ENCODE measurements at places on chromosomes 3 and 15. TPM values are rescaled to one million over a fixed set of nuclear protein-coding genes. Genes with fewer than 3 reads are reported as not detected.

- no peaks in the 10 kb centered on the region for H3K27me3 ChIP-seq
- no peaks in the 10 kb centered on the region for H3K4me1 ChIP-seq
- no peak overlapping the region for H3K4me3 ChIP-seq
- no peak overlapping the region for H3K27ac ChIP-seq
Observed at GRCh38 chr15:79170256-79170664, 79.7 kb upstream of the RASGRF1 start.

DNA sequence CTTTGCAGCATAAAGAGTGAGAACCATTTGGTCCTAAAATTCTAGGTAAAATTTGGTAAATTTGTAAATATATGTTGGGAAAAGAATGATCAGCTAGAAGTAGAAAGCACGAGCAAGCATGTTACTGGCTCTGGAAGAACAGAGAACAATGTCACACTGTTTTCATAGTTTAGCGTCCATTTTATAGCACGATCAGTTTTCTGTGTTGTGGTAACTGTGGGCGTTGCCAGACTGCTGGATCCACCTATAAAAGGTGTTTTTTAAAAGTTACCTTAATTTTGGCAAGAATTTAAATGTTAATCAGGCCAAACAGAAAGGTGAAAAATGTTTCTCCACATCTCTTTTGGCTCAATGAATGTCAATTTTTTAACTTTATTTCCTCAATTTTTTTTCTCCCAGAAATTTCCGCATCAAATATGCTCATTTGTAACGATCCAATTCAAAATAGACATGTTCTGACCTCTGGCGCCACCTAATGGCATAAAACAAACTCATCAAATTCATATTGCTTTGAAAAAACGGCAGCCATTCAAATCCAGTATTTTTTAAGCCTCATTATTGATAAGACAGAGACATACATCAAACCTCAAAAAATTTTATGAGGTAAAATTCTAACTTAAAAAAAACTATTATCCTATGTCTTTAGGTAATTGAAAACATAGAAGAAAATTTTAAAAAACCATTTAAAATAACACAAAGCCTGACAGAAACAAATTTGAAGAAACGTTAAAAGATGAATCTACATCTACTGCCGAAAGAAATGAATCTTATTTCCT is 5.5 kb upstream of the GP5 start:
- no peaks in the 10 kb centered on the region for H3K27me3 ChIP-seq
- H3K4me3 ChIP-seq: no peak overlapping the region
- peaks cover 6% of the 10 kb centered on the region for H3K4me1 ChIP-seq
- peaks cover 8% of the 10 kb centered on the region for H3K36me3 ChIP-seq

DNA sequence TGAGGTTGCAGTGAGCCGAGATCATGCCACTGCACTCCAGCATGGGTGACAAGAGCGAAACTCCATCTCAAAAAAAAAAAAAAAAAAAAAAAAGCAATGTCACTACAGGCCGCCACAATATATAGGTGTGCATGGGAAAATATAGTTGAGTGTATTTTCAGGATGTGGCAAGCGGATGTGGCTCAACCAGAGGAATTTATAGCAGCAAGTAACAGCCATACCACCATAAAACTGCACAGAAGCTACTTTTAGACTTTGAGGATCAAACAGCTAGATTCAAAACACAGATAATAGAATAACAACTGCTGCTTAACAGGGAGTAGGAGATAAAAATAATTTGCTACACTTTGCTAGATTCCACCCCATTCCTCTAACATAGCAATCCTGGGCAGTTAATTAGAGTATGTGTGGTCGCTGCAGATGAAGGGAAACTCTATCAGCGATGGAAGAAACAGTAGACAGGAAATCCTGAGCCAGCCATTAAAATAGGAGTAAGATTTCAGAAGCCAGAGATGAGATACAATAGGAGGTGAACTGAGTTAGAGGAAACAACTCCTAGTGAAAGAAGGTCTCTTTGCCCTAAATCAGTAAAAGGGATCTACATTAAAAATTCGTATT is 318.7 kb upstream of the STT3B start:
- peaks cover 19% of the 10 kb centered on the region for H3K4me1 ChIP-seq
- peak; percentile 72 for DNase-seq
- no peak overlapping the region for H3K4me3 ChIP-seq
- no peak overlapping the region for H3K27ac ChIP-seq
- no peaks in the 10 kb centered on the region for H3K36me3 ChIP-seq
- no peaks in the 10 kb centered on the region for H3K27me3 ChIP-seq

BAHD1 gene
- total RNA-seq: 48.9 TPM

TUSC7 gene
- total RNA-seq: not detected

ACVR2B gene
- 2.7 TPM for total RNA-seq

All from natural killer cell (primary cell).